ENCODE measurements at places on chromosomes 5 and 9.

DNA sequence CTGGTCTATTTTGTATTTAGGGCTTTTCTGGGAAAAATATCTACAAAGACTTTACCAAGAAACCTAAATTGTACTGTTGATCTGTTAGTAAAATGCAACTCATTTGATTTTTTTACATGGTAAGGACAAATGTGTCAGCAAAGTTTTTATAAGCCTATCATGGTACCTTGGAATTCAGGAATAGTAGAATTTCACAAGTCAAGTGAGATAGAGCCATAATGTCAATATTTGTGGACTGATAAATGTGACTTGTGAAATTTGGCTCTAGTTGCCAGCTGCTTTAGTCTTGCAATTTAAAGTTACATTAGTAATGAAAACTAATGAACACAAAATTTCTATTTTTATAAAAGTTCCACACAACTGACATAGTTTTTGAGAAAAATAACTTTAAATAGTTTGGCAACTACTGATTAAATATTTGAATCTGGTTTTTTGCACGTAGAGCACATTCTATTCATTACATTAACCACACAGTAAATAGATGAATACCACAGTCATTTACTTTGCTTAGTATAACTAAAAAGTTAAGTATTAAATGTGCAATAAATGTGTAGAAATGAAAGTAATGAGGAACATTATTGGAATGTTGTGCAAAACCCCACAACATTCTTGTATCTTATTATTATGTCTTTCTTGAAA is 41.2 kb upstream of the RIOK2 start:
- no peak for DNase-seq

- no peak for DNase-seq
These were observed 55.4 kb downstream of the SLC27A6 start for GRCh38 chr5:129020683-129021082.

DNA sequence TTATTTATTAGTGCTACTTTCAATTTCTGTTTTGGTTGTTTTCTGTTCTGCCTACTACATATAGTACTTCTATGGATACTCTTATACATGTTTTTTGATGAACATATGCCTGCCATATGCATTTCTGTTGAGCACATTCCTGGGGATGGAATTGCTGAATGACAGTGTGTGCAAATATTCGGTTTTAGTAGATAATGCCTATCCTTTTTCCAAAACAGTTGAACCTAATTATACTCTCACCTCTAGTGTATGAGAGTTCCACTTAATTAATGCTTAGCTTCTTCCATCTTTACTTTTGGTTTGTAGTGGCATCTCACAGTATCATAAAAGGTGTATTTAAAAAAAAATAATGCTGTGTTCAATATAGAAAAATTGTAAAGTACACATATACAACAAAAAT is 96.8 kb downstream of the ADGRV1 start:
- DNase-seq = no peak

GRCh38 chr5:133663397-133664054 is 51.2 kb upstream of the FSTL4 start:
- no peak for DNase-seq

DNA sequence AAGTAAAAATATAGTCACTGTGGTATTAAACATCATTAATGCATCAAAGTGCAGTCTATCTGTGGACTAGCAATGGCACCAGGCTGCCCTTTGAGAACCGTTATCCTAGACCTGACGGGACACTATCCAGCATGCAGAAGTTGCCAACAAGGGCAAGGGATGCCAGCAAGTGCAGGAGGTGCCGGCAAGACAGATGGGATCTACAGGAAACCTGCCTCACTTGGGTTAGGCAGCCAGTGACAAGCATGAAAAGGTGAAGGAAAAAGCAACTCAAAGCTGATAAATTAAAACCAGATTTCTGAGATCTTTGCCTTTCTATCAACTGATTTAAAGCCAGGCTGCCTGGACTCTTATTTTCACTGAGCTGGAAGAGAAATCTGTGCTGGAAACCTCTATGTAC is 315.2 kb upstream of the PDE4D start:
- no peak for DNase-seq

GRCh38 chr9:133937120-133937519 is 55.0 kb downstream of the VAV2 start:
- DNase-seq = no peak

DNA sequence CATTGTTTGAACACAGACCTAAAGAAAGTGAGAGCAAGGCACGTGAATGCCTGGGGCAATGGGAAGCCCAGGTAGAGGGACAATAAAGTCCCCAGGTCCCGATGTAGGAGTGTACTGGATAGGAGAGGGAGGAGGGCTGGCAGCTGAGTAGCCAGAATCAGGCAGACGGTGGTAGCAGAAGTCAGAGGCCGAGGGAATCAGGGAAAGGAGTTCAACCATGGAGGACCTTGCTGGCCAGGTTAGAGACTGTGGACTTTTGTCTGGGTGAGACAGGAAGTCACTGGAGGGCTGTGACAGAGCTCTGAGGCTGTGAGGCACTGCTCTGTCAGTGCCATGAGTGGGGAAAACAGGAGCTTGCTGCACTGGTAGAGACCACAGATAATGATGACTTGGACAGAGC is 248.2 kb downstream of the EFNA5 start:
- DNase-seq = no peak

DNA sequence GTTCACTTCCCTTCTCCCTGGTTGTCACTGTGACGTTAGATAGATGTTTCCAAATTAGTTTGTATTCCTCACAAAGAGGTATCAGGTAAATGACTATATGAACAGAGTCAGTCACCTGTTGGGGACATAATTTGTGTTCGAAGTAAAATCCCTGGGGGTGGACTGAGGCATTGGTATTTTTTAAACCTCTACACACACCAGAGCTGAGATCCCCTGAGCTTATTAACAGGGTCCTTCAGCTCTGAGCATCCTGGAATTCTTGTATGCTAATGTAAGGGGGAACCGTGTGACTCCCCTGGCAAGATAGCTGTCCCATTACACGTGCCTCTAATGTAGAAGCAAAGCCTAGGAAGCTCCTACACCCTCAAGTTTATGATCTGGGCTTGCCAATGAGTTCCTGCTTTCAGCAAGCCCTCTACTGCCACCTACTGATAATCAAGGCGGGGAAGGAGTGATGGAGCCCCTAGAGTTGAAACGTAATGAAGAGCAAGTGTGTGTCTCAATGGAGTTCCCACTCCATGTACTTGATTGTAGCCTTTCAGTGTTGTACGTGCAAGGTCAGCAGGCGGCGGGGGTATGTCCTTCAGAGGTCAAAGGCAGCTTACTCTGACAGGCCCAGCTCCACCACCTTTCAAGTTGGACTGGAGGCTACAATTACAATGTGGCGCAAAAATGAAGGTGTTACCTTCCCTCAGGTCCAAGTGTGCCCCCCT is 14.4 kb downstream of the PRKACG start:
- DNase-seq = peak; percentile 46

DNA sequence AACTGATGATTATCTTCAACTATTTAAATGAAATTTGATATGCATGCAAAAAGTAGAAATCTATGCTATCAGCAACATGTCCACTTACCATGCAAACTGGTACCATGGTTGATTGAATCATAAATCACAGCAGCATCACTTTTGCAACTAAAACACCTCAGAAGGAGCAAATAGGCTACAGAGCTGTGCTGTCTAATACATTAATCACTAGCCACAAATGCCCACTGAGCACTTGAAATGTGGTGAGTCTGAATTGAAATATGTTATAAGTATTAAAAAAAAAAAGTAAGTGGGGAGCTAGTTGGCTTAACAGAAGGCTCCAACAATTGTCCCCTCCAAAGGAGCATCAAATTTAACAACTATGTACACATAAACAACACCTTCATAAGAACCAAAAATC is 112.5 kb downstream of the FAM114A2 start:
- DNase-seq = no peak

DNA sequence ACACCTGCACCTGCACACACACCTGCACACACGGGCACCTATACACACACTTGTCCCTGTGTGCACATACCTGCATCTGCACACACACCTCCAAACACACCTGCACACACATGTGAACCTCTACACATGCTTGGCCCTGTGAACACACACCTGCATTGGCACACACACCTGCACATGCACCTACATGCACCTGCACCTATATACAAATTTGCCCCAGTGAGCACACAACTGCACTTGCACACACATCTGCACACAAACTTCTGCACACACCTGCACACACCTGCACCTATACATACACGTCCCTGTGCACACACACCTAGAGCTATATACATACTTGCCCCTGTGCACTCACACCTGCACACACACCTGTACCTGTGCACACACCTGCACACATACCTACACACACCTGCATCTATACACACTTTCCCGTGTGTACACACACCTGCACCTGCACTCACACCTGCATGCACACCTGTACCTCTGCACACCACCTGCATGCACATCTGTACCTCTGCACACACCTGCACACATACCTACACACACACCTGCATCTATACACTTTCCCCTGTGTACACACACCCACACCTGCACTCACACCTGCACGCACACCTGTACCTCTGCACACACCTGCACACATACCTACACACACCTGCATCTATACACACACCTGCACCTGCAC is 21.5 kb upstream of the LPCAT1 start:
- DNase-seq = no peak

DNA sequence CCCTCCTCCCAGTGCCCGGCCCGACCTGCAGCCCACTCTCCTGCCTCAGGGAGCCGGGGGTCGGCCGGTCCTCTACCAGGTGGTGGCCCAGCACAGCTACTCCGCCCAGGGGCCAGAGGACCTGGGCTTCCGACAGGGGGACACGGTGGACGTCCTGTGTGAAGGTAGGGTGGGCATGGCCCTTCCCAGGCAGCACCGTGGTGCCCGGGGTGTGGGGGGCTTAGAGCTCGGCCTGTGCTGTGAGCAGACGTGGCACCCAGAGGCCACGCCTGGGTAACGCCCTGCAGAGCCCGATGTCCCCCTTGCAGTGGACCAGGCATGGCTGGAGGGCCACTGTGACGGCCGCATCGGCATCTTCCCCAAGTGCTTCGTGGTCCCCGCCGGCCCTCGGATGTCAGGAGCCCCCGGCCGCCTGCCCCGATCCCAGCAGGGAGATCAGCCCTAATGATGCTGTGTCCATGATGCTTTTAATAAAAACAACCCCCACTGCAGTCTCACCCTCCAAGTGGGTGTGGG is 7.2 kb downstream of the ENTPD8 start:
- no peak for DNase-seq

DNA sequence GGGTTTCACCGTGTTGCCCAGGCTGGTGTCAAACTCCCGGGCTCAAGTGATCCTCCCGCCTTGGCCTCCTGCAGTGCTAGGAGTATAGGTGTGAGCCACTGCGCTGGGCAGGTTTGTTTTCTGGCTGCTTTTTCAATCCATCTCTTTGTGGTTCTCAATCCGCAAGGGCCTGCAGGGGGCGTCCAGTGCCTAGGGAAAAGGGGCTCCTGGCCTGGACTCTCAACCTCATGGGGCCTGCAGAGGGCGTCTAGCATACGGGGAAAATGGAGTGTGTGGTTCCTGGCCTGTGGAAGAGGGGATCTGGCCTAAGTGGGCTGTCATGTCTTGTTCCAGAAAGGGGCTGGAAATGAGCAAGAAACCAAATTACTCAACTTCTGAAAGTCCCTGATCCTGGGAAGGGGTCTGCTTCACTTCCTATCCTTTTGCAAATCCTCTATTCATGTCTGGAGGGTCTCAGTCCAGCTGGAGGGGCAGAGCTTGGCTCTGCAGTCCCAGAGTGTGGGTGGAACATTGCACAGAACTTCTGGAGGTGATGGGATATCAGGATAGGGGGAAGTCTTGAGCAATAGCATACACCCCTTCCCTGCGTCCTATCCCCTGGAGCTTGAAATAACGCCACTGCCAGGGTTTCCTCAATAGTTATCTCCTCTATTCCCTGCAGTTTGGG is 12.7 kb upstream of the CCL27 start:
- peak; percentile 57 for DNase-seq

- DNase-seq = no peak
These were observed 3.0 kb downstream of the DAPK1 start for GRCh38 chr9:87500491-87501270.

GRCh38 chr9:134827559-134827958 is 53.1 kb upstream of the FCN2 start:
- DNase-seq = no peak

GRCh38 chr5:15799014-15799413 is 299.0 kb downstream of the FBXL7 start:
- DNase-seq = no peak

GRCh38 chr9:135974220-135974573 is 13.0 kb upstream of the UBAC1 start:
- no peak for DNase-seq

DNA sequence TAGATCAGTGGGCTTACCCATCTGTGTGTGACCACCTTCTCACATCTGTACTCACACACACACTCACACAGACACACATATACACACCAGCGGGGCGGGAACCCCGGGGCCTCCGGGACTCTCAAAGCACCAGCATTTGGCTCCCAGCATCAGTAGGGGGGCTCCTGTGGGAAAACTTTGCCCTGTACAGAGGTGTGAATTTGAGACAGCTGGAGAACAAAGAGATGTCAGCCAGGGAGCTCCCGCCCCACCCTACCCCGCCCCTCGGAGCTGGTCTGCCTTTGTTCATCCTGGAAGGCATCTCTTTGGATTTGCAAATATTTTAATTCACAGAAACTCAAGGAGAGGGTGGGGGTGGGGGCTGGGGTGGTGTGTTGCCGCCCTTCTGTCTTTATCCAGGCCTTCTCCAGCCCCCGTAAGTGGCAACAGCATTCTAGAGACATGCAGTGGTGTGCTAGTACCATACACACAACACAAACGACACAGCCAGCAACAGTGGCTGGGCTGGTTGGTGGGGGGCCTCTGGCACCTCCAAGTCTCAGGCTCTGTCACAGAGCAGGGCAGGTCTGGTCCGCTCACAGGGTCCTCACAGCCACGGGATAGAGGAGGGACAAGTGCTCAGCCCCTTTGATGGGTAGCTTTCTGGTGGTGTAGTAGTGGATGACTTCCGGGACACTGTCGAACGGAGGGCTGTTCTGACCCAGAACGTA is 15.5 kb upstream of the SLC25A51 start:
- no peak for DNase-seq

DNA sequence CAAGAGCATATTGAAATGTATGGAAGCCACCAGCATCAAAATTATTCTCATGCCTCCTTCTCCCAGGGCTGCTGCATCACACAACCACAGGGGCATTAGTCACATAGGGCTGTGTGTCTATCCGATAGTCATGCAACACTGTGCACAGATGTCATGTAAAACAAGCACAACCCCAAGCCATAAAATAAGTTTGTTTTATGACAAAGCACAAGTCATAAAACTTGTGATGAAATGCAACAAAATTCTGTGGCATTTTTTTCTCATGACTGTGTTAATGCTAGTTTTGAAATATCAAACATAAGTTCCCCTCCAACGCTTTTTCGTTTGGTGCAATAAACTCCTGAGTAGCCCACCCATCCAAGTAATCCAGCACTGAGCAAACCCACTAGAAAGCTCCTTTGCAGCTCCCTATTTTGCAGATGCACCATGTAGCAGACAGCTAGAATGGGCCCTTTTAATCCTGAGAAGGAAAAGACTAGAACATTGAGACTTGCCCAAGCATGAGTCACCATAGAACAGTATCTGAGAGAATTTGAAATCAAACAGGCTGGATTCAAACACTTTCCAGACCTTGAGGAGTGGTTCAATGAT is 93.3 kb upstream of the ZNF366 start:
- DNase-seq = no peak

Measured in NCI-H345 (cell line).